ENCODE measurements at places on chromosomes 6 and 20. TPM values are rescaled to one million over a fixed set of nuclear protein-coding genes. Genes with fewer than 3 reads are reported as not detected.

Gene HTR1E
- not detected for total RNA-seq

Gene PM20D2
- 13.3 TPM for total RNA-seq

Gene LY6G6C
- total RNA-seq = not detected

Gene LPA
- not detected for total RNA-seq

Gene TGM2
- 467 TPM for total RNA-seq

Gene FRMD1
- 0.01 TPM for total RNA-seq

Gene HRH3
- not detected for total RNA-seq

Gene GFOD1
- 2.4 TPM for total RNA-seq

Gene AFG1L
- 2.4 TPM for total RNA-seq

Gene ZNF334
- total RNA-seq = not detected

Gene TNFRSF6B
- total RNA-seq = 0.53 TPM

Gene DEFB118
- total RNA-seq = not detected

Gene SGK2
- total RNA-seq = 11.0 TPM

Gene MYCT1
- 0.13 TPM for total RNA-seq

Gene MEI4
- total RNA-seq = not detected

Gene MYH7B
- total RNA-seq = 0.04 TPM

Gene SS18L1
- total RNA-seq = 10.1 TPM

Gene R3HDML
- 0.35 TPM for total RNA-seq

Gene SCGN
- total RNA-seq = not detected

Gene LY6G5C
- 0.77 TPM for total RNA-seq

Gene GABRR1
- not detected for total RNA-seq

Gene CEP162
- 1.9 TPM for total RNA-seq

Gene PSORS1C2
- total RNA-seq = not detected

Gene GPR6
- not detected for total RNA-seq

Gene TGM3
- 0.05 TPM for total RNA-seq

Gene SCUBE3
- total RNA-seq = 0.05 TPM

Gene WASF1
- 11.0 TPM for total RNA-seq

Gene GABRR2
- not detected for total RNA-seq

Gene PGC
- total RNA-seq = not detected

All from A549 treated with RU486 at 1 μM for 4 hours (cell line).